ENCODE measurements at places on chromosomes 5 and 9.

GRCh38 chr5:157708866-157709265 is 22.4 kb upstream of the THG1L start:
- DNase-seq = no peak

GRCh38 chr5:141338538-141339306 is at the start of gene PCDHGA2:
PCDHGA2 (plus strand) TSS chr5:141338760.
- DNase-seq = no peak

GRCh38 chr9:134314039-134314949 is 12.0 kb upstream of the RXRA start:
- no peak for DNase-seq

DNA sequence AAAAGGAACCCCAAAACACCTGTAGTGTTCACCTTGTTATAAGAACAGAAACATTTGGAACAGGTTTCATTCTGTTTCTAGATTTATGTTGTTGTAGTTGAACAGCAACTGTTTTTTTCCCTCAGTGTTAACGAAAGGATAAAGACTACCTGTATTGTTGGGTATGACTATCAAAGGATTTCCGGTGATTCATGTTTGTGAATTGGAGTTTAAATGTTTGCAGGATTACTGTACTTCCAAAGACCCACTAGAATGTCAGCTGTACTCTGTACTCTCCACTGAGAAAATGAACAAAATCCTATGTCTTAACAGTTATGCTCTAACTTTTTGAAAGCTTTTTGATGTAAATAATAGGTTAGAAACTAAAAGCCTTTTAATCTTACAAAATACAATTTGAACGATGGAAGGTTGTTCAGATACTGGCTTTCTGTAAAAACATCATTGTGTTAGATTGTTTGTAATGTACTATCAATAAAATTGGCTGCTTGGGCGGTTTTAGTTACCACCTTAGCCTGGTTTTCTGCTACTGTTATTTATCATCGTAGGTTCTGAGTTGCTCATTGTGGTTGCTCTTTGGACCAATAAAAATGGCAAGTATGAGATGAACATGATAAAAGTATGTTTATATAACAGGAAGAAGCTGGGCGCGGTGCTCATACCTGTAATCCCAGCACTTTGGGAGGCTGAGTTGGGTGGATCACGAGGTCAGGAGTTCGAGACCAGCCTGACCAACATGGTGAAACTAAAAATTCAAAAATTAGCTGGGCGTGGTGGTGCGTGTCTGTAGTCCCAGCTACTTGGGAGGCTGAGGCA is 44.1 kb downstream of the DCP2 start:
- DNase-seq = no peak

GRCh38 chr9:116327701-116328405 is 174.3 kb downstream of the PAPPA start:
- DNase-seq = no peak

DNA sequence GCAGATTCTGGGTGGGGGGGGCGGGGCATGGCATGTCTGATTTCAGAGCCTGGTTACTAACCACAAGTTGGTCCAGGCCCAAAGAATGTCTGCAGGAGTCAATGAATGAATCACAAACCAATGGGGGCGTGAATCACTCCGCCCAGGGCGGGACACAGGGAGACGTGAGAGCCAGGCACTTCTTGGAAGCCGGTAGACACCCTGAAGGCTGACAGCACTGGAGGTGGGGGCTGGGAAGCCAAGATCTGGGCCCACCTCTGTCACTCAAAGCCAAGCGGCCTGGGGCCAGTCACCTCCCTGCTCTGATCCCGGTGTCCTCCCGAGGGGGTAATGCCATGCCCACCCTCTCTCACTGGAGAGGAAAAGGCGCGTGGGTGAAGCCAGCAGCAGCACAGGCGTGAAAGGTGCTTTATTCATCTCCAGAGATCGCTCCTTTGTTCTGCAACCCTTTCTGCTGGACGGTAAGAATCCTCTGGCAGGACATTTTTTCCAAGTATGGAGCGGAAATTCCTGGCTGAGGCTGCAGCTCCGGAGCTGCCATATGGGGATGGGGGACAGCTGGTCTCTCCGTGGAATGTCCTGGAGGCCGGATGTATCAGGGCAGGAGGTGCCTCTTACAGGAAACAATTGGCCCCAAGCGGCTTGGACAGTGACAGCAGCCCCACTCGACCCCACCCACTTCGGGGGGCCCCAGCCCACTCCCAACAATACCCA is 85.0 kb downstream of the STK10 start:
- no peak for DNase-seq

Measured in activated T-cell treated with anti-CD3 and anti-CD28 coated beads for 1 hour (primary cell).